ENCODE measurements at places on chromosomes 13 and 19.

GRCh38 chr13:113105921-113106452, 396 bp downstream of the F7 start:
- no peak for DNase-seq

DNA sequence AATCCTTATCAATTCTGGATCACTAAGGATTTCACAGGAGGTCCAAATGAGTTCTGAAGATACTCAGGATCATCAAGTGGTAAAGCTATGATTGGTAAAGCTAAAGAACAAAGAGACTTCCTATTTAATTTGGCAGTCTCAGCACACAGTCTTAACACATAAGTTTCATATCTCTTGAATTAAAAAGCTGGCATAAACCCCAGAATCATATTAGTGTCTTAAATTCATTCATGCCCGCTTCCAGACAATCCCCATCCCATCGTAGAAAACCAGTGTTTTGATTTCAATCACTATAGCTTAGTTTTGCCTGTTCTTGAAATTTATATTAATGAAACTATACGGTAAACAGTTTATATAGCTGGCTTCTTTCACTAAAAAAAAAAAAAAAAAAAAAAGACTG, 278.7 kb downstream of the DIAPH3 start:
- DNase-seq = no peak

DNA sequence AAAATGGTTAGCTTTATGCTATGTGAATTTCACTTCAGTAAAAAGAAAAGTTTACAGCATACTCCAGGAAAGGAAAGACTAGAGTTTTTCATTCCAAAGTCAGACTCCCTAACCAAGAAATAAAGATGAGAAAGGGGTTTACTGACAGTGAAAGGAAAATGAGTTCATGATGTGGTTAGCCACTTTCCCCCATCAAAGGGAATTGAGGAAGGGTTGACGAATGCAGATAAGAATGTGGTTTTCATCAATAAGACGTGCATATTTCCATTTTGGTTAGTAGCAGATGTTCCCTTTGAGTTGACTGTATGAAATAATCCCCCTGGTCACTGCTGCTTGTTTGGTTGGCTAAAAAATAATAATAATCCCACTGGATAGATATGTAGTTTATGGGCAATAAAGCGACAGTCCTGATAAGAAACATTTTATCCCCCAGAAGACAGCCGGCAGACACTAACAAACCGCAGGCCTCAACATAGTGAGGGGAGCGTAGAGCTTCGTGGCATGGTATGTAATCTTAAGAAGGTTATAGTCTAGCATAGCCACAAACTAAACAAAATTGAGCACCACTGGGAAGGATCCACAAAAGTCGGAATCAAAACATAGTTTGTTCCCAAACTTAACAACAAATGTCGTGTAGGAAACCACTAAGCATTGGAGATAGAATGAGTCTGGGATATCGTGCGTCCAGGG, 114.8 kb downstream of the COL4A2 start:
- peak; percentile 68 for DNase-seq

DNA sequence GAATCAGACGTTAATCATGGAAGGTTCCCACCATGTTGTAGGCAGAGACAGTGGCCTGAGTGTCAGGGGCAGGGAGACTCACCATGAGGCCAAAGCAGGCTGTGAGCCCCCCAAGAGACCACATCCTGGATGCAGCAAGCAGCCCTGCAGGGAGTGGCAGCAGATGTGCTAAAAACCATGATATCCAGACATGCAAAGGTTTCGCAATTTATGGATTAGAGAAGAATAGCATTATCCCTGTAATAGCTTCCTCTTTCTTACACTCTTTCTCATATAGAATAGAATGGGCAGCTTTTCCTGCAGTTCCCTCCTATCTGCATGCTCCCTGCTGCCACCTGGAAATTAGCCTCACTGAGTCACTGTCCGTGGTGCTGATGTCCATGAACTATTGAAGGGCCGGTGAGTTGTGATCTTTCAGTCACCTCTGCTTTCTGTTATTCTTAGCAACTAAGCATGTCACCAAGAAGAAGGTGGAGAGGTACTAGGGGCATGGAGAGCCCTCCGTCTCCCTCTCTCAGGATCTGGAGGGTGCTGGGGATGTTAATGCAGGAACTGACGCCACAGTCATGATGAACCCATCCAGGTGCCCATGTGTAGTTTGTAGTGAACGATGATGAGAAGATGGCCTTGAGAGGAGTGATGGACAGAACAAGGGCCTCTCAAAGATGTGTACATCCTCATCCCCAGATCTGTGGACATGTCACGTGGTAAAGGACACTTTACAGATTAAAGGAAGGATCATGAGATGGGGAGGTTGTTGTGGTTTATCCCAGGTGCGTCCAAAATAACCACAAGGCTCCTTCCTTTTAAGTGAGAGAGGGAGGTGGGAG, 9.9 kb downstream of the CEACAM4 start:
- no peak for DNase-seq

GRCh38 chr19:20162821-20163220, 4.2 kb upstream of the ZNF486 start:
- DNase-seq = no peak

DNA sequence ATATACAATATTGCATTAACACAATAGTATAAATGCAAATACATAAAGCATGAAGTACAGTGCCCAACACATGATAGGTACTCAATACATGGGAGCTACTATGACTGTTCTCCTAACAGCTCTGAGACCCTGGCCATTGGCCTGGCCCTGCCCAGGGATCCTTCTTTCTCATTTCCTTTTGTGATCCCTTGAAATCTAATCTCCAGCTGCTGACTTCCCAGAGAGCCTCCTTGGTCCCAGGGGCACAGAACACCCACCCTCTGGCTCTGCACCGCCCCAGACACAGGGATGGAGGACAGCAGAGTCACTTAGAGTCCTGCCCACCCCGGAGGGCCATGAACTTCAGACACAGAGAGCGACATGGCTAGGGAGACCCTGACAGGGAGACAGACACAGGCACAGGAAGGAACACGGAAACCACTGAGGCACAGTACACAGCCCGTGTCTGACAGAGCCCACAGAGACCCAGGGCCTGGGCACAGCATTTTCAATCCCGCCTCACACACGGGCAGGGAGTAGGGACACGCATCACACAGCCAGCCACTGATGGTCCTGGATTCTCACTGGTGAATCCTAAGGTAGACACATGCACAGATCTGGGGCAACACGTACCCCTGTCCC, 4.2 kb upstream of the SYCN start:
- no peak for DNase-seq

All from RCC 7860 (cell line).